ENCODE measurements at places on chromosomes 3 and 15.

- DNase-seq: no peak
Observed at GRCh38 chr3:183227586-183227985, 25.5 kb upstream of the B3GNT5 start.

DNA sequence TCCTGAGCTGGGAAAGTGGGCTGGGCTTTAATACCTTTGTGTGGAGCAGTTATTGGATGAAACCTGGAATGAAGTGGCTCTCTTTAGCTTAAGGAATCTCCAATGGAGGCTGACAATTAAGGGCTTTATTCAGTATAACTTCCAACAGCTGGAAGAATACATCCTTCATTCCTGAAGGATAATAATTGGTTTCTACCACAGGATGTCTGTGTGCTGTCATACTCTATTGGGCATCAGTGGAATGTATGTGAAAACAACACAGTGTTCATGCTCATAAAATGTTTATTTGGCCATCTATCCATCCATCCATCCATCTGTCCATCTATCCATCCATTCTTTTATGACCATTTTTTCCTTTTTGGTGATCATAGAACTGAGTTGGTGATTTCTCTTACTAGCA lies 220.7 kb upstream of the GAP43 start:
- DNase-seq: no peak

DNA sequence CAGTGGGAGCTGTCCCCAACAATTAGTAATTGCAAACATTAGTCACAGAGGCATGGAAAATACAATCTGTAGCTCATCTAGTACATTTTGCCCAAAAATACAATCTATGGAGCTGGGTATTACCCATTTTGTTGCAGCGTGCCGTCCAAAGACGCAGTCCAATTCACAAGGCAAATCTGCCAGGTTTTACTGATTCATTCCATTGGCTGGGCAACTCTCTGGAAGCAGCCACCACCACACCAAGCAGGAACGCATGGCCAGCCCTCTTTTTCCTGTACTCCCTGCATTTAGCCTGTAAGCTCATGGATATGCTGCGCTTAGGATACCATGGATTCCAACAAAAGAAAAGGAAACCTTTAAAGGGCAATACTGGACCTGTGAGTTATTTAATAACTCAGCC lies 60.5 kb upstream of the ARRDC4 start:
- DNase-seq: no peak

DNA sequence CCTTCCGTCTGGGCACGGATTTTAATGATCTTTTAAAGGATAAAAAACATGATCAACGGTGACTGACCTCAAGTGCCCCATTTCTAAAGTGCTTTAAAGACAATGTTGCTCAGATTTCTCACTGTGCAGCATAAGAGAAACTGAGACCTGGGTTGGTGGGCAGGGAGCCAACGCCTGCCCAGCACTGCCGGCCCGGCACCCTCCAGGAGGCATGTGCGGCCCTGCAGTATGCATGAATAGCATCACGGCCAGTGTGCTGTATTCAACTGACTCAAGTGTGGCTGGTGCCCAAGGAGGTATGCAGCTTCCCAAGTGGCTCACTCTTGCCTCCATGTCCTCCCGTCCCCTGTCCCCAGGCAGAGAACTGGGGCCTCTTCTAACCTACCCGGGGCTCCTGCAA lies 30.3 kb downstream of the SEC61A1 start:
- no peak for DNase-seq

DNA sequence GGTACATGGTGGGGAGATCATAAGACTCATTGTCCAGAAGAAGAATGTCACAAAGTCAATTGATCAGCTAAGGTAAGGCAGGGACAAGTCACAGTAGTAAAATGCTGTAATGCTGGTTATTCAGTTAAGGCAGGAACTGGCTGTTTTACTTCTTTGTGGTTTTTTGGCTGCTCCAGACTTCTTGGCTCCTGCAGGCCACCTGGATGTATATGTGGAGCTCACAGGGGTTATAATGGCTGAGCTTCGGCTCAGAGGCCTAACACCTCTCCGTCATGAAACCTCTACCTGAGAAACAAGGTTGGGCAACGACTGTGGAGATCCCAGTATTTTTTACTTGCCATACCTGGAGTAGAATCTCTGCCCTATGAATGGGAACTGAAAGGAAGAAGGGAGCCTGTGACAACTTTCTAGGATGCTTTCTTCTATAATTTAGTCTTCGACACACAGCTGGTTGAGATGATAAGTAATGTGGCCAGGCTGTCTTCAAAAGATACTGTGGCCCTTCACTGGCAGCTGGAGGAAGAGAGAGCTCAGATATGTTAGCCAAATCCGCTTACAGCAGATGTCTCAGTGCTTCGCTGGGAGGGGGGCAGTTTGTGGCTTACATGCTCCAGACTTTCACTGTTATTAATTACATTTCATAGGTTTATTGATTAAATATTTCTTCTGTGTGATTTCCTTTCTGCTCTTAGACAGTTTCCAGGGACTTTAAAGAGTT lies 887.8 kb downstream of the IGSF11 start:
- DNase-seq: no peak

DNA sequence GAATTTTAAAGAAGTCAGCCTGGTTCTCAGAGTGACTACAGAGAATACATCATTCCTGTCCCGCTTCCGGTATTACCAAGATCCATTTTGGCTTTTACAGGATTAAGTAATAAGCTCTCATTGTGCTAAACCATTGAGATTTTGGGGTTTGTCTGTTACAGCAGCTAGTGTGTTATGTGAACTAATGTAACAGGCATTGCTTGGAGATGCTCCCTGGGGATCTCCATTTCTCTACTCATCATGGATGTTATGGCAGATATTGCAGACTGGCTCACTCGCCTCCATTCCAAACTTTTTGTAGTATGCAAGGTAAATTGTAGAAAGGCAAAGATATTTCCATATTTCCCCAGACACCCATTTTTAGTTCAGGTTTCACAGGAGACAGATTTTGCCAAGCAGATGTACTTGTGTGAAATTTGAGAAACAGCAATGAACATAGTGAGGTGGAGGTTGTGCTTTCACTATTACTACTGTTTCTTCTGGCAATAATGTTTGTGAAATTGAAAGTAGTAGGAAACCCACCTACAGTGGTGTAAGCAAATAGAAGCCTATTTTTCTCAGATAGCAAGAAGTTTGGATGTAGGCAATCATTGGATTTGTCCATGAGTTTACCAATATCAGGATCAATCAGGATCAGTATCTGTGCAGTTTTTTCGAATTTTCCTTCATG lies 177.1 kb upstream of the GALNT15 start:
- no peak for DNase-seq

- no peak for DNase-seq
Observed at GRCh38 chr3:62109534-62109933, 263.8 kb downstream of the FEZF2 start.

- no peak for DNase-seq
Observed at GRCh38 chr15:98923171-98923570, 84.4 kb downstream of the PGPEP1L start.

GRCh38 chr15:48481802-48482201 lies 150.6 kb downstream of the DUT start:
- no peak for DNase-seq

DNA sequence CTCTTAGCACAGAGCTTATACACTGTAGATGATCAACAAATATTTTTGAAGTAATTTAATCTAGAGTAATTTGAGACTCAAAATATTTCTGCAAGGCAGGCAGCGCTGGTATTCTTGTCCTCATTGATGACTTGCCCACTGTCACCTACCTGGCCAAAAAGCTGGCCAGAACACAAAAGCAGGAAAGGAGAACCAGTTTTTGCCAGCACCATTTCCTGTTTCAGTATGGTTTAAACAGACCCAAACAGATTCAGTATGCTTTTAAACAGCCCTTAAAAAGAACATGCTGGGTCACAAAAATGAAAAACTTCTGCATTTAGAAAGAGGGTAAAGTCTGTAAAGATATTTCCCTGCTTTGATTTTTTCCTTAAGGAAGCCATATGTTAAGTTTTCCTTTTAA lies 42.3 kb upstream of the ZNF280D start:
- no peak for DNase-seq

- no peak for DNase-seq
Observed at GRCh38 chr15:74122403-74123130, 7.8 kb upstream of the ISLR2 start.

DNA sequence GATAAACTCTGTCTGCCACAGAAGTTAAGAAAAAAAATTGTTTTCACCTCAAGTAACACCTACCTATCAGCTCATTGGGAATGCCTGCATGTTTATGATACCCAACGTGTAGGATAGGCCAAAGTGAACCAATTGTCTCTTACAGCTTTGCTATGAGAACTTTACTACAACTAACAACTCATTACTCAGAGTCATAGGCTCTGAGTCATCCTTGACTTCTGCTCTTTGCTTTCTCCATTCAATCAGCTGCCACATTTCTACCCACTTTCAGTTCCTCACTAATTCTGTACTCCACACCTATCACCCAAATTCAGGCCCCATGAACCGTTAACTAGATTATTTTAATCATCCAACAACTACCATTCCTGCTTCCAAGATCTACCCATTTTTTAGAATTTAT lies 843.9 kb downstream of the TUSC7 start:
- DNase-seq: no peak

DNA sequence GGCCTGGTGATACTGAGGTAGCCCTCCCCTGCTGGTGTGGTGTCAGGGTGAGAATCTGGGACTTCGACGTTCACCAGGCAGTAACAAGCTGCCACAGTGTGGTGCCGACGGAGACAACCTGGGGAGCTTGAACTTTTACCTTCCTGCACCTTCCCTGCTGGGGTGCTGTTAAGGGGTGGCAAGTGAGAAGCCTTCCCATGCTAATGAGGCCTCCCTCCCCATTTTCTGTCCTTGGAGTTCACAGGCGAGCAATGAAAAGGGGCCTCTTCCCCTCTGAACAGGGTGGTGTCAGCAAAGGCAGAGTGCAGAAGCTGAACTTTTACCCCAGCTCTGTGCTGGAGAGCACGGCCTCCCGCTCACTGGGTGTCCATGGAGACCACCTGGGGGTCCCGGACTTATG lies 13.5 kb downstream of the MAGEL2 start:
- no peak for DNase-seq

- DNase-seq: no peak
Observed at GRCh38 chr15:68330901-68331300, 53.4 kb downstream of the FEM1B start.

DNA sequence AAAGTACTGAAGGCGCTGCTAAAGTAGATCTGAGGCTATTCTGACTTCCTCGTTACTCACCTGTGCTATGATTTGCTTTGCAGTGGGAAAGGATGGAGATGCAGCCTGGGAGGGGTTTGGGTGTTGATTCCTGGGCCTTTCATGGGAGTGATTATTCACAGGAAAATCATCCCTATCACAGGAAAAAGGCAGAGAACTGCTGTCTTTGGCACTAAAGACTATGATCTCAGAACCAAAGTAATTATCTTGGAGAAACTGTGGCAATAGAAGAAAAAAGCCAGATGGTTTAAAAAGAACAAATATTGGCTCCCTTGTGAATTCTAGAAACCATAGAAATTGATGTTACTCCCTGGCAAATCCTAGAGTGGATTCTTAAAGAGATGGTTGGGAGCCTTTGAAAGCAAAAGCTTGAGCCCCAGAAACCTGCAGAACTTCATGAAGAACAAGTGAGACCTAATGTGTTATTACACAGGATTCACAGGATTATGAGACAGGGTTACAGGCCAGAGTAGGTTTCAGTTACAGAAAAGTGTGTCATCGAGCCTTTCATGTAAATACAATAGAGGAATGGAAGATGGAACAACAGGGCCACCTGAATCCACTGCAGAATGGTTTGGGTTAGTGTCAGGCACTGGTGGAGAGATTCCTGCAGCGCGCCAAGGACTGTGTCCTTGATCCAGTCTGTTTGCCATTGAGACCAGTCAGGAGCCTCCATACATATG lies 85.7 kb downstream of the OXNAD1 start:
- no peak for DNase-seq

DNA sequence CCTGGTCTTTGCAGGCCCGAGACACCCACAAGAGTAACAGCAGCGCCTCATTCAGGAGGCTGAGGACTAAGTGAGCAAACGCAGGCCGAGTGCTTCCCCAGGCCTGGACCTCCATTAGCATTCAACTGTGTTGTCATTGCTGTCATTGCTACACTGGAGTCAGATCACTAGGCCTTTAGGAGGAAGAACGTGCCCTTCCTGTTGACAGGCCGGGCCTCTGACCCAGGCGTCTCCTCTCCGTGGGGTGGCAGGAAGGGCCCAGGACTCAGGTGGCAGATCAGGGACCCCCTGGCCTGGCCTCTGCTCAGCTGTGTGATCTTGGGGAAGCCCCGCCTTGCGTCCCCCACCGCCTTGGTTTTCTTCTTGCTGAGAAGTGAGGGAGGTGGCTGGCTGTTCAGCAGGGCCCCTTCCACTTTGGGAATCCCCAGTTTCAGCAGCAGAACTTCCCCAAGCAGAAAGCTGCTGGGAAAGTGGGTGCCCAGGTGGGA lies 19.1 kb downstream of the ZDHHC19 start:
- no peak for DNase-seq

DNA sequence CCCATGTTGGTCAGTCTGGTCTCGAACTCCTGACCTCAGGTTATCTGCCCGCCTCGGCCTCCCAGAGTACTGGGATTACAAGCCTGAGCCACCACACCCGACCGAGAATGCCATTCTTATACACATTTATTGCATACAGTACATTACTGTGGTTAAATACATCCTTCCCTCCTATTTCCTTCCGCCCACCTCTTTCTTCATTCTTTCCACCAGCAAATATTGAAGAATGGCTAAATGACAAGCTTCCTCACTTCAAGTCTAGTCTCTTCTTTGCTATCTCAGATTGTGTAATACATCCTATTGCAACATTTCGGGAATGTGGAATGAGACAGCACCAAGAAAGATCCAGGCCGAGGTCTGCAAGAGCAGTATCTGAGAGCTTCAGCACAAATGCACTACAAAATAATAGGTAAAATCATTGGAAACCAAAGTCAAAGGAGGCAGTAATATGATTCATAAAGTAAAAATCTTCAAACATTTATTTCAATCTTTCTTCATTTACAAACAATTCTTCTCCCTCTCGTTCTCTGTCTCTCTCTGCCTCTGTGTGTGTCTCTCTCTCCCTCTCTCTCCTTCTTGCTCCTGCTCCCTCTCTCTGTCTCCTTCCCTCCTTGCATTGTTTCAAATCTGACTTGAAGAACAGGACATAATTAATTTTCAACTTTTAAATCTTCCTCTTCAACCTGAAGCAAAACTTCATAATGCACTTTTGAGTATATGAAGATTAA lies 94.7 kb upstream of the TGFBR2 start:
- no peak for DNase-seq

DNA sequence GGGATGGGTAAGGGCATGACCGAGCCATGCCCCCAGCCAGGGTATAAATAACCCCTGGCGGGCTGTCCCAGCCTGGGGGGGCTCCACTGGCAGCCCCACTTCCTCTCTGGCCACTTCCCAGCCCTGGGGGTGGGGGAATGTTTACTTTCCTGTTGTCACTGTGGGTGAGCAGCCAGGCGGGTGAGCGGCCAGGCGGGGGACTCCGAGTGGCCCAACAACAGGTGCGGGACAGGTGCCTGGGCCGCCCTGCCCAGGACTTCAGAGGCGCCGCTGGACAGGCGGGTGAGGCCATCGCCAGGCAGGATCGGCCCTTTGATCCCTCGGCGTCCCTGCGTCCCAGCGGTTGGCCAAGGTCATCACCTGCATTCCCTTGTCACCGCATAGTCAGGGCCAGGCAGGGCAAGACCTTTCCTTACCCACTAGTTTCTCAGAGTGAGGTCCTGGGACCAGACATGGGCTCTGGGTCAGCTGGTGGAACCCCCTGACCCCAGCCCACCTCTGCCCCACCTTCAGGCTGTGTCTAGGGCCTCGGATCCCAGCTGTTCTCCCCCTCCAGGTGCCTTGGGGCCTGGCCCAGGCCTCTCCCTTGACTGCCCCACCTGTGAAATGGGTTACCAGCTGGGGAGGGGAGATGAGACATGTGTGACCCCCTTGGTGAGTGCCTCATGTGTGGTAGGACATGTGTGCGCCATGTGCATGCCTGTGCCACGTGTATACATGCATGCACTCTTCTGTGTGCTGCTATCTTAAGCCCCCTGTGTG lies 16.6 kb downstream of the SEMA3F start:
- DNase-seq: no peak

- DNase-seq: no peak
Observed at GRCh38 chr3:182738583-182739411, 54.5 kb upstream of the ATP11B start.
